ENCODE measurements at places on chromosomes 3 and 15.

DNA sequence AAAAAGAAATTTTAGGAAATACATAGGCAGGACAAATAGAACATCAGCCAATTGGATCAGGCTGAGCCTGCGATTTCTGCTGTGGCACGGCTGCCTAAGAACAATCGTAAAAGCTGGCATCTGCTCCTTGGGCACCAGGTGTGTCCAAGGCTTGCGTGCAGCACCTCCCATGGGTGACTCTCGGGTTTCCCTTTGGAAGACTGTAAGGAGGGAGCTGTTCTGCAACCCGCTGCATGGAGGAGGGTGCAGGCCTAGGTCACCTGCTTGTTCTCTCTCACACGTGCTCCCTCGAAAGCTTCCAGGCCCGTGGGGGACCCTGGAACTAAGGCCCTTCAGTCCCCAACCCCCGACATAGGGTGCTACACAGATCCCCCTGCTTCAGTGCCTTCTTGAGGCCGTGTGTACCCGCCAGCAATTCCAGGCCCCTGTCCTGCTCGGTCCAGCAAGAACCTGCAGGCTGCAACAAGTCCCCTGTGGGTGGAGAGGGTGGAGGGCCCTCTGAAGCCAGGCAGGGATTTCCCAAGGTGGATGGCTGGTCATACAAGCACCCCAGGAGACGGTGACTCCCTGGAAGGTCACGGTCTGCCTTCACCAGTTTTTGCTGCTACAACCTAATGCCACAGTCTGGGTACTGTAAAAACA lies 3.4 kb downstream of the GP9 start:
- H3K4me1 ChIP-seq = no peaks in the 10 kb centered on the region
- no peak overlapping the region for H3K27ac ChIP-seq
- H3K36me3 ChIP-seq = no peaks in the 10 kb centered on the region
- H3K27me3 ChIP-seq = no peaks in the 10 kb centered on the region
- no peak for DNase-seq
- no peak overlapping the region for H3K4me3 ChIP-seq

GRCh38 chr3:42497009-42497731 lies 5.3 kb upstream of the VIPR1 start:
- H3K27ac ChIP-seq = peak overlapping the region; percentile 67
- peaks cover 21% of the 10 kb centered on the region for H3K4me1 ChIP-seq
- H3K4me3 ChIP-seq = no peak overlapping the region

- no peak overlapping the region for H3K27ac ChIP-seq
- no peaks in the 10 kb centered on the region for H3K36me3 ChIP-seq
- no peak for DNase-seq
- no peaks in the 10 kb centered on the region for H3K4me1 ChIP-seq
- H3K27me3 ChIP-seq = no peaks in the 10 kb centered on the region
Measured at GRCh38 chr15:99556011-99556410, 9.8 kb upstream of the MEF2A start.

DNA sequence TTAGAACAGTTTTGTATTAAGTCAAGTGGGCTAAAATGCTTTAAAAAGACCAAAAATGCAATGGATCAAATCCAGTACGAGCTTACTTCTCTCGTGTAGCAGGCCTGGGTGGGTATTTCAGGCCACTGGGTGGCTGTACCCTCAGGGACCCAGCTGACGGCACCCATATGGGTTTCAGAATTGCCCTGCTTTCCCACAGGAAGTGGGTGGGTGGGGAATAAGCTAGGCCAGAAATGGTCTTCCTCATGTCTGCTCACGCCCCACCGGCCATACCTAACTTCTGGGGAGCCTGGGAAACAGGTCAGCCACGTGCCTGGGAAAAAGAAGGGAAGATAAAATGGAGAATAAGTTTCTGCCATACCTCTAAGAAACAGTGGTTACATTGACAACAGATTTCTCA lies 20.3 kb downstream of the GPR160 start:
- no peak for DNase-seq
- H3K4me1 ChIP-seq = no peaks in the 10 kb centered on the region
- H3K27ac ChIP-seq = no peak overlapping the region
- H3K4me3 ChIP-seq = no peak overlapping the region
- H3K36me3 ChIP-seq = no peaks in the 10 kb centered on the region
- no peaks in the 10 kb centered on the region for H3K27me3 ChIP-seq

DNA sequence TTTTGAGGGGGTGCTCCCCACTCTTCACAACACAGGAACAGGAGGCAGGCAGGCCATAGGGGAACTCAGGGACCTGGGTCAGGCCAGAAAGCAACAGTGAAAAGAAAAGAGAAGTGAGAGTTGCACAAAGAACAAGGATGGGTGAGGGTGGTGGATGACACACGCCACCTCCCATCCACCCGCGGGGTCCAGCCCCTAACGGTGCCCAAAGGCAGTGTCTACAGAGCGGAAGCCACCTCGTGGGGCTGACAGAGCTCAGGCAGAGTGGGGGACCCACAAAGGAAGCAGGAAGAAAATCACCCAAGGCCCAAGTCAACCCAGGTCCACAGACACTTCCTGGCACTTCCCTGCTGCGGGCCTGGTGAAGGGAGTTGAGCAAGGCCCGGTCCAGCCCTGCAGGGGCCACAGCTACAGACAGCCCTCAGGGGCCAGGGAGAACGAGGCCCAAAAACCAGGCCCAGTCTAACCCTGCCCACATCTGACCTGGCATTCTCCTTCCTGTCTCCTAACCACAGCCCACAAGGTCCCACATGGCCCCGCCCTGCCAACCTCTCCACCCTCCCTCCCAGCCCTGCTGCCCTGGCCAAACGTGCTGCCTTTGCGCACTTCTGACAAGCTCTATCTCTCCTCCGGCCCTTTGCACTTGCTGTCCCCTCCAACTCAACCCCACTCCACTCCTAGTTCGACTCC lies 5.9 kb downstream of the NUP210 start:
- H3K4me3 ChIP-seq = no peak overlapping the region
- peaks cover 7% of the 10 kb centered on the region for H3K27me3 ChIP-seq
- H3K27ac ChIP-seq = no peak overlapping the region

- no peak overlapping the region for H3K27ac ChIP-seq
- no peak for DNase-seq
- H3K4me1 ChIP-seq = peaks cover 8% of the 10 kb centered on the region
- H3K4me3 ChIP-seq = no peak overlapping the region
- no peaks in the 10 kb centered on the region for H3K36me3 ChIP-seq
Measured at GRCh38 chr3:119812491-119813058, 30.7 kb downstream of the NR1I2 start.

DNA sequence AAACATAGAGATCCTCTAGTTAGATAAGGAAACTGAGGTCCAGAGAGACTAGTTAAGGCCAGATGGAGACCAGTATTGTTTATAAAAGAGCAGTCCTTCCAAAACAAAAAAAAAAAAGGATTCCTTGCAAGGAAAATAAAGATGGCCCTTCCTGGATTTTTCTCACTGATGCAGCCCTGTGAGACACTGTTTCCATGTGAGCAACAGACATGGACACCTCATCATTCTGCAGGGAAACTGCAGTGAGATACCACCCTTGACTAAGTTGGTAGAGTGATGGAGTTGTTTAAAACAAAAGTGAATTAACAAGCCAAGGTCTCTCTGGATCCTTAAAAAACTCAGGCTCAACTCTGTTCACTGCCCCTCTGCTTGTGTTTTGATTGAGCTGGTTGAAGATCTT lies 65.6 kb upstream of the MYZAP start:
- H3K27me3 ChIP-seq = peaks cover 4% of the 10 kb centered on the region
- H3K27ac ChIP-seq = no peak overlapping the region
- DNase-seq = no peak
- H3K36me3 ChIP-seq = no peaks in the 10 kb centered on the region
- peaks cover 10% of the 10 kb centered on the region for H3K4me1 ChIP-seq

DNA sequence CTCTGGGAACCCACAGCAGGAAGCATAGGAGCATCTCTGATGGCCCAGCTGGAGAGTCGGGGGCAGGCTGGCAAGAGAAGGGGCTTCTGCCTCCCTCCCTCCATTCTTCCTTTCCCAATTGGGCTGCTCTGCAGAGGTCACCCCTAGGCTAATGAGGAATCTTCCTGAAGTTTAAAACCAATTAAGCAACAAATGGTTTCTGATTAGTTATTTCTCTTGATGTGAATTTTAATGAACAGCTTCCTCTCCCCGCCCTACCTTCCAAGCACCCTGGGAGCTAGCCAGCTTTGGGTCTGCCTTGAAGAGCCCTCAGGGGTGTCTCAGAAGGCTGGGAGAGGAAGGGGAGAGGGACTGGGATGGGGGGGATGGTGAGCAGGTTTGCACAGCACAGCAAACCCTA lies 24.6 kb upstream of the HCN4 start:
- H3K36me3 ChIP-seq = no peaks in the 10 kb centered on the region
- H3K4me1 ChIP-seq = no peaks in the 10 kb centered on the region
- H3K27me3 ChIP-seq = peaks cover 8% of the 10 kb centered on the region
- no peak overlapping the region for H3K4me3 ChIP-seq

GRCh38 chr15:47963265-47963664 lies 157.5 kb upstream of the SLC24A5 start:
- H3K27ac ChIP-seq = no peak overlapping the region
- H3K4me3 ChIP-seq = no peak overlapping the region
- DNase-seq = no peak
- no peaks in the 10 kb centered on the region for H3K4me1 ChIP-seq

DNA sequence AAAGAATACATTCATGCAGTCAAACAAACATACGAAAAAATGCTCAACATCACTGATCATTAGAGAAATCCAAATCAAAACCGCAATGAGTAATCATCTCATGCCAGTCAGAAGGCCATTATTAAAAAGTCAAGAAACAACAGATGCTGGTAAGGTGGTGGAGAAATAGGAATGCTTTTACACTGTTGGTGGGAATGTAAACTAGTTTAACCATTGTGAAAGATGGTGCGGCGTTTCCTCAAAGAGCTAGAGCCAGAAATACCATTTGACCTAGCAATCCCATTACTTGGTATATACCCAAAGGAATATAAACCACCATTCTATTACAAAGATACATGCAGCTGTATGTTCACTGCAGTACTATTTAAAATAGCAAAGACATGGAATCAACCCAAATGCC lies 330.4 kb downstream of the EDEM1 start:
- H3K4me1 ChIP-seq = no peaks in the 10 kb centered on the region
- H3K27ac ChIP-seq = no peak overlapping the region
- H3K27me3 ChIP-seq = no peaks in the 10 kb centered on the region
- no peaks in the 10 kb centered on the region for H3K36me3 ChIP-seq
- no peak for DNase-seq

Data from astrocyte (in vitro differentiated cells and primary cell).